NB4 (cell line): ENCODE measurements at places on chromosomes 2 and 18.
A peak's percentile ranks its signal among the peaks of the same experiment; 100 is the strongest.

DNA sequence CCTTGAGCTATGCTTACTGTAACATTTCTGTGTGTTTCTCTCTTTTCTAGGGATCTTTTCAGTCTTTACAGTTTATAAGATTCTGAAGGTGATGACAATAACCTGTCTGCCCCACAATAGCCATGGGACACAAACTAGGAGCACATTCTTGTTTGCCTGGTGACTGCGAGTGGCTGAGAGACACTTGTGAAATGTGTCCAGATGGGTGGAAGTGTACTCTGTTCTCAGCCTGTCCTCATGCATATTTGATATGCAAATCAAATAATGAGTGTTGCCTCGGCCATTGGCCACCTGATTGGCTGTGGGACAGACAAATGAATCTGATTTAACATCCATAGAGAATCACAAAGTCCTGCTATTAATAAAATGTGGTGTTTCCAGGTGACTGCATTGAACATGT is 246.2 kb downstream of the HNMT start:
- DNase-seq = no peak

GRCh38 chr2:78686625-78687153 is 338.8 kb upstream of the REG3G start:
- no peak for DNase-seq

- DNase-seq = no peak
Observed at GRCh38 chr2:171174075-171174474, 13.4 kb upstream of the TLK1 start.

GRCh38 chr2:42939411-42940206 is 147.2 kb upstream of the HAAO start:
- DNase-seq = no peak

GRCh38 chr2:101981504-101981903 is 10.3 kb upstream of the IL1R2 start:
- DNase-seq = no peak

- no peak for DNase-seq
Observed at GRCh38 chr2:120812866-120813265, 77.2 kb downstream of the GLI2 start.

DNA sequence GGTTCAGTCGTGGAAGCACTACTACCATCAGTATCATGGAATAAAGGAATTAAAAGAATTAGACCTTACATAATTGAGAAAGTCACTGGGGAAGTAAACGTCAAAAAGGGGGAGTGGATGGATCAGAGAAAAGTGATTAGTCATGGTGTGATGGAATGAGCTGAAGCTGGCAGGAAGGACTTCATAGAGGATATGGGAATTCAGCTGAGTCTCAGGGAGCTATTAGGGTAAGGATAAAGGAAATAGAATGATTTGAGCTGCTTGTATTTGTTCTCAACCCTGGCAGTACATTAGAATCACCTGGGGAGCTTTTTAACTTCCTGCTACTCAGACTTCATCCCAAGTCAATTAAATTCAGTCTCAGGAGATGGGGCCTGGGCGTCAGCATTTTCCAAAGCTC is 53.4 kb upstream of the SETBP1 start:
- DNase-seq = no peak

GRCh38 chr18:11884396-11885030 is 23.6 kb downstream of the MPPE1 start:
- DNase-seq = peak; percentile 41

DNA sequence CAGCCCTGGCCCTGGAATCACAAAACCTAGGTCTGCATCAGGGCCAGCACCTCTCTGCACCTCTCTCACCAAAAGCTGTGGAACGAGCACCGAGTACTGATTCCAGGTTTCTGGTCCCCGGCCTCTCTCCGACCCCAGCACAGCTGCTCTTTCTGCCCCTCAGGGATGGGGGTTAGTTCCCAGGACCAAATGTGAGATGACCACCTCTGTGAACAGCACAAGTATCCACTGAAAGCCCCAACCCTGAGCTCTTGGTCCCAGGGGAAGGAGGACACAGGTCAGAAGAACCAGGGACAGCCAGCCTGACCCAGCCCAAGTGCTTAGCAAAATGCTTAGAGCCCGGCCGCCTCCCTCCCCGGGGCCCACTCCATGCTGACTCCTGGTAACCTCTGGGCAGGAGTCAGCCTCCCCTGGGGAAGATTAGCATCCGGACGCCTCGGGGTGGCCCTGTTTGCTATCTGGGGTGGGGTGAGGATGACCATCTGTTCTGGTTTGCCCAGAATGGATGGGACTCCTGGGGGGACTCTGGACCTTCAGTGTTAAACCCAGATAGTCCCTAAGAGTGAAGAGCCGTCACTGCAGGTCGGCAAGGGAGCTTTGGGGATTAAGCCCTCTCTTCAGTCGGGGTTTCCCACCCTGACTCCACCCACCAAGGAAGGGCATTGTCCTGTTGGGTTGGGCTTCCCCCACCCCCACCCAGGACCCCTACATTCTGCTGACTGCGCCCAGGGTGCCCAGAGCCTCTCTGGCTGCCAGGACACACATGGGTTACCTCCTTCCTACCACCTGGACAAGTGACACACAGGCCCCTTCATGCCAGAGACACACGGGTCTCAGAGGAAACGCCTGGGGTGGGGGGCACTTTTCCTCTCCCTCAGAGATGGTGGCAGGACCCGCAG is 9.4 kb upstream of the GPR55 start:
- DNase-seq = no peak

GRCh38 chr2:37692711-37693110 is 21.3 kb upstream of the CDC42EP3 start:
- no peak for DNase-seq

DNA sequence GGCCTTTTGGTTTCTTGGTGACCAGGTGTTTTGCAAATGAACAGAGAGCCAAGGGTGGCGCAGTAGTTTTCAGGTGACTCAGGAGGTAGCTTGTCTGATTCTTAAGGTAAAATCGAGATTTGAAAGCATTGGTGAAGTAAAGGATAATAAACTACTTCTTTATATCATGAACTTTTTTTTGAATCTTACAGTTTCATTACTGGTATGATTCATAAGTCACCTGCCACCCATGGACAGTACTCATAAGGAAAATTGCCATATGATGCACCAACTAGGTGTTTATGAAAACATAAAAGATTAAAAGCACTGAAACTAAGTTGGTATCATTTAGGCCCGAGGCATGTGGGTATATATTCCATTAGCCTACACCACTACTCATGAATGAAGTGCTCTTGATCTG is 84.1 kb upstream of the MGAT5 start:
- DNase-seq = no peak

GRCh38 chr2:120109186-120110061 is 96.5 kb downstream of the EPB41L5 start:
- peak; percentile 81 for DNase-seq

DNA sequence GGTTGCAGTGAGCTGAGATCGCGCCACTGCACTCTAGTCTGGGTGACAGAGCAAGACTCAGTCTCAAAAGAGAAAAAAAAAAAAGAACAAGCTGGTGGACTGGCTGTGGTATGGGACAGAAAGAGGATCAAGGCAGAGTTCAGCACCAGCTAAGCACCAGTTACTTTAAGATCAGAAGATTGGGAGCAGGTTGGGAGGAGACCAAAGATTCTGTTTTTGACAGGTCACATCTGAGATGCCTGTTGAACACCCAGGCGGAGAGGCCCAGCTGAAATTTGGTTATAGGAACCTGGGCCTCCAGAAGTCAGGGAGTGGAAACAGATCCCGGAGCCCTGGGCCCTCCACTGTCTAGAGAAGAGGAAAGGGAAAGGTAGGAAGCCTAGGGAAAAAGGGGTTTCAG is 53.2 kb upstream of the POMC start:
- no peak for DNase-seq

DNA sequence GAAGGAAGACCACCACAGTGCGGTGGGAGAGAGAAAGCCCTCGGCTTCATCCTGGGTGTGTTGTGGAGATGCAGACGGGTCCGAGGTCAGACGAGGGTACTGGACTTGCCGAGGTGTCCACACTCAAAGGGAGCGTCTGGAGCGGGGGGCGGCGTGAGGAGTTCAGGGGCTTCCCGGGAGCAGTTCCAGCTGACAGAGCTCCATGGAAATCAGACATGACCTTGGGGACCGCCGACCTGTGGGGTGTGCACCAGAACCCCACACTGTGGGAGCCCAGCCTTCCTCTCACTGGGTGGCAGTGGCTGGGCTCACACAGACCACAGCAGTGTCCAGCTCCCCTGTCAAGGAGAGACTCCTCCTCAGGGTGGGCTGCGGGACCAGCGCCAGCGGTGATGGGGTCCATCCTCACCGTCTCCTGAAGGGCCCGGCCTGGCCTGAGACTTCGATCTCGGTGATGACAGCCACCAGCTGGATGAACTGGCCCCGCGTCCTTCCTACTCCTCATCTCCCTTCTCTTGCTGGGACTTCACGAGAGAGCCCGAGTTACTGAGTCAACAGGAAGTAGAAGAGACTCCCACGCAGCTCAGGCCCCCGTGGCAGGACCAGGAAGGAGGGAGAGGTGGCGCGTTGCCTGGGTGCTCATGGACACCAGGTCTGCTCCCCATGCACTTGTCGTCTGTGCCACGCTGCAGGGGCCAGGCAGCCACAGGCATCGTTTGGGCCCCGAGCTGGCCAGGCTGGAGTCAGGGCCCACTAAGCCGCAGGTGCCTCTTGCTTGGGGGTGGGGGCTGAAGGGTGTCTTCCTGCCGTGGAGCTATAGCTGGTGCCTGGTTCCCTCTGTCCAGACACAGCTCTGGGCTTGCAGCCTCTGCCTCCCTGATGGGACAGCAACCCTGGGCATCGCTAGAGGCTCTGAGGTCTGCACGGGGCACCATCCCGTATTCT is 101.9 kb upstream of the CTDP1 start:
- peak; percentile 90 for DNase-seq

DNA sequence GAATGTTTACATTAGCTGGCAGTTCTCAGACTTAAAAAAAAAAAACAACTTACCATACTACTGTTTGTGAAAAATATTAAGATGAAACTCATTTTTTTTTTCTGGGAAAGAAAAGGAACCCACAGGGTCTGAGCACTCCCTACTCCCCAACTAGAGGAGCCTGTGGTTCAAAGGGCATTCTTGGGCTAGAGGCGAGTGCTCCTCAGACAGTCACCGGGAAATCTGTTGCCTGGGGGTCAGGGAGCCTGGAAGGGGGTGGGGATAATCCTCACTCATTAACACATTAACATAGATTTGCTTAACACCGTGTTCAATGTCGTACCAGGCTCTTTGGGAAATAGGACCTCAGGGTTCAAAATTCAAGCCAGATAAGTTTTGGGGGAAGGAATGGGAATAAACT is 57.6 kb downstream of the LAMA3 start:
- DNase-seq = no peak

- DNase-seq = peak; percentile 75
Observed at GRCh38 chr2:70851704-70852103, 16.1 kb upstream of the CD207 start.

GRCh38 chr2:189164746-189165145 is 14.8 kb downstream of the COL5A2 start:
- no peak for DNase-seq

DNA sequence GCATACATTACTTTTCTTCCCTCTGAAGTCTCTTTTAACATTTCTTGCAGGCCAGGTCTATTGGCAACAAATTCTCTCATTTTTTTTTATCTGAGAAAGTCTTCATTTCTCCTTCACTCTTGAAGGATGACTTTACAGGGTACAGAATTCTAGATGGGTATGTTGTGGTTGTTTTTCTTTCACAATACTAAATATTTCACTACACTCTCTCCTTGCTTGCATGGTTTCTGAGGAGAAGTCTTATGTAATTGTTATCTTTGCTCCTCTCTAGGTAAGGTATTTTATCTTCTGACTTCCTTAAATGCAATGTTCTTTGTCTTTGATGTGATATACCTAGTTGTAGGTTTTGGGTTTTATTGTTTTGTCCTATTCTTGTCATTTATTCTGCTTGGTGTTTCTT is 371.1 kb downstream of the FIGN start:
- DNase-seq = peak; percentile 30

- DNase-seq = peak; percentile 65
Observed at GRCh38 chr2:152005607-152006006, 93.2 kb downstream of the CACNB4 start.

GRCh38 chr2:54560146-54560881 is 104.2 kb downstream of the SPTBN1 start:
- DNase-seq = peak; percentile 86

DNA sequence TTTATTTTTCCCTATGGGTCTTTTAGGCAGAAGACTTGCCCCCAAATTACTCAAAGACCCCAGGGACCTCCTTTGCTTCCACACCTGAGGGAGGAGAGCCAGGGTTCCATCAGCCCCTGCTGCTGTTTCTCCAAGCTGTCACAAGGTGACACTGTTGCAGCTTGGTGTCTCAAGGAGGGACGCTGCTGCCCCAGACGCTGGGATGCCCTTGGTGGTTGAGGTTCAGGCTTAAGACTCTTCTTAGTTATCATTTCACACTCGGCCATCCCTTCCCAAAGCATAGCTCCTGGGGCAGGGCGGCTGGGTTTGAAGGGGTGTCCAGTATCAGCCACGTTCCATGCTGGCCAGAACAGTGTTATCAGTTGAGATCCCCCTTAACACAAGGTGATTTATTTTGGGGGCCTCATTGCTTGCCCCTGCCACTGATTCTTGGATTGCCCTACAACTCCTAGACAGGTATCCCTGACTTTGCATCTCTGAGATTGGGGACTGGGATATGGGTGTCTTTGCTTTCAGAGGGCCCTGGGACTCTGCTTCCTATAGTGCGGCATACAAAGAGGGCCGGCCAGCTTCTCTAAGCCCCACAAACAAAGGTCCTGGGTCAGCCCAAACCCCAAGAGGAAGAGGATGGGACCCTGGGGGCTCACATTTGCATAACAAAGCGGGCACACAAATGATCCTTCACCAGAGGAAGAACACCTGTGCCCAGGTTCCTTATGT is 22.7 kb downstream of the GPR55 start:
- peak; percentile 85 for DNase-seq

GRCh38 chr2:28603821-28604220 is 108.0 kb downstream of the PLB1 start:
- no peak for DNase-seq

DNA sequence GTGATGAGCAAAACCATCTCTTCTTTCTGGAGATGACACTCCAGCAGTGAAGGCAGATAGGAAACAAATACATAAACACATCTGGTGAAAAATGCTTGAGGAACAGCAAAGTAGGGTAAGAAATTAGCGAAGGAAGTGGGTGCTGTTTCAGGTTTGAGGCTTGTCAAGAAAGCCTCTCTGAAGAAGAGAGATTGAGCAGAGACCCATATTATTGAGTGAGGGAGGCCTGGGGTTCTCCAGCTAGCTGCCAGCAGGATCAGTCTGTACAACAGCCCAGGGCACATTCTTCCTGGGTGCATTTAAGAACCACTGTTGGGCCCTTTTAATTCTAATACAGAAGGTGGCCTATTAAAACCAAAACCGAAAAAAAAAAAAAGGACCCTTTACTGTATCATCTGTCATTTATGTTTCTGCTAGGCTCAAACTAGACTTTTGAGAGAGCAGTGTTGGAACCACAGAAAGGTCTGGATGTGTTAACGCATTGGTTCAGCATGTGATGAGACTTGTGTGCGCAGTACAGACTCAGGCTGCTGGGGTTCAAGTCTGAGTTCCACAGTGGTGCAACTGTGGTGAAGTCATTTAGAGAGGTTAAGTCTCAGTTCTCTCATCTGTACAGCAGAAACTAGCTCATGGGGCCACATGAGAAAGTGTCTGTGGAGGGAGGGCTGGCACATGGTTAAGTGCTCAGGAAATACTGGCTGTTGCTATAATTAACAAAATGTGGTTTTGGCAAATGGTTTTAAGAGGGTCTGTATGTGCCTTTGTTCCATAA is 28.9 kb downstream of the MGAT5 start:
- DNase-seq = peak; percentile 53
